ENCODE measurements at places on chromosomes 6 and 20.

GRCh38 chr6:20021795-20022194 is 184.6 kb downstream of the ID4 start:
- DNase-seq, result no peak

GRCh38 chr6:168415098-168415992 is 25.6 kb upstream of the SMOC2 start:
- DNase-seq, result no peak

DNA sequence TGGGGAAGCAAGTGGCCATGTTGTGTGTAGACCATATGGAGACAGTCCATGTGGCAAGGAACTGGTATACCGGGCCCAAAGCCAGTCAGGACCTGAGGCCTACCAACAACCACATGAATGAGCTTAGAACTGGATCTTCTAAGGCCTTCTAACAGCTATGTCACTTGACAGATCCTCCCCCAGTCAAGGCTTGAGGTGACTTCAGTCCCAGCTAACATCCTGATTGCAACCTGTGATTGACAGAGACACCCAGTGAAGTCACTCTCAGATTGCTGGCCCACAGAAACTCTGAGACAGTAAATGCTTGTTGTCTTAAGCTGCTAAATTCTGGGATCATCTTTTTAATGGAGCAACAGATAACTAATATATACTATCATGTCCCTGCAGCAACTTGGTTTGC is 32.9 kb downstream of the AHI1 start:
- DNase-seq, result no peak

GRCh38 chr6:140535511-140535910 is 1161.1 kb upstream of the CITED2 start:
- no peak for DNase-seq

DNA sequence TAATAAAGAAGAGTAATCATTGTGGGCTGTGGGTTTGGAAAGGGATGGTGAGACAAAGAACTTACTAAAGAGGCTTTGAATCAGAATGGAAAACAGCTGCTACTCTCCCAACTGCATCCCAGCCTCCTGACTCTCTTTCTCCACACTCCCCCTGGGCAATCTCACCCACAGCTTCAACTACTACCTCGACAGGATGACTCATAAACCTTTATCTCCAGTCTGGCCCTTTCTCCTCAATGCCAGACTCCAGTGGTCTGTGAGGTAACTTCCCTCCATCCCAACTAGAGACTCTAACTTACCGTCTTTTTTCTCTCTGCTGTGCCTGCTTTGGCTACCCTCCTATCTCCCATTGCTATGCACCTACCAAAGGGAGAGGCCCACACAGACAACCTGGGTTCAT is 135.3 kb upstream of the RREB1 start:
- no peak for DNase-seq

DNA sequence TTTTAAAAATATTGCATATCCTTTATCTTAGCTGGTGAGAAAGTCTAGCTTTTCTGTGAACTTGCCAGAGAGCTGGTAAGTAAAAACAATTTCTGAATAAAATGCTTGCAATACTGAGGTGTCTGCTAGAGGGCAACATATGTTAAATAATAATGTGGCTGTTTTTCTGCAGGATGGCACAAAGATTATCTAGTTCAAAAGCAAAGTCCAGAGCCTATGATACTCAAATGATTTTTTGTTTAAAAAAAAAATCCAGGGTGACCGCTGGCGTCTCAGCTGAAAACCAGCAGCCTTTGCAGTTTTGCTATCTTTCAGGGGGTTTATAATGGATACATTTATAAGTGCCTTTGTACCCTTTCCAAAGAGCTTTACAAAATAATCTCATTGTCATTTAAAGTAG is 194.9 kb downstream of the PHACTR1 start:
- DNase-seq, result no peak
